Activated CD4-positive, alpha-beta T cell treated with anti-CD3 and anti-CD28 coated beads for 1 hour (primary cell): ENCODE measurements at places on chromosomes 6 and 20.

GRCh38 chr20:54062812-54063280 is 7.5 kb downstream of the BCAS1 start:
- no peak for DNase-seq

DNA sequence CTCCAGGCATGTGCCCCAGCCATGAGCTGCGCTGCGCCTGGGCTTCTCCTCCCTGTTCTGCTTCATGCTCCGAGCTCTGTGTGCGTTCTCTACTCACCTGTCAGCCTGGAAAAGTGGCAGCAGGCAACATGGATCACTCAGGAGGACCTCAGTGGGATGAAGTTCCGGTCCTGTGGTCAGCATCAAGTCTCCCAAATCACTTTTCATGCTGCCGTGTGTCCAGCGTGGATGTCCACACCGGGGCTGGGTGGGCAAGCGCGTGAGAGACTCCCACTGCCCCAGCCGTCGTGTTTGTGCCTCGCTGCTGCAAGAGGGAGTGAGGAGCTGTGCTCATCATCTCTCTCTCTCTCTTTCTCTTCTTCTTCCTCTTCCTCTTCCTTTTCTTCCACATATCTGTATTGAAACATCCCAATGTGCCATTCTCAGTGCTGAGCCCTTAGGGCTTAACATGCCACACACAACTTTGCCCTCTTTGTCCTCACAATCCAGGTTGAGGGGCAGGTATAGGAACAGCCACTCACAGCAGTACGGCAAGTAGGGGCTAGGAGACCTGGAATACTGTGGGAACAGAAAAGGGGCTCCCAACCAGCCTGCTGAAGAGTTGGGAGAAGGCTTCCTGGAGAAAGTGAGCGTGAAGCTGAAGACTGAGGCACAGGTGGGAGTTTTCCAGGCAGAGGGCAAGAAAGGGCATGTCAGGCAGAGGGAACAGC is 3.8 kb upstream of the PDYN start:
- no peak for DNase-seq

DNA sequence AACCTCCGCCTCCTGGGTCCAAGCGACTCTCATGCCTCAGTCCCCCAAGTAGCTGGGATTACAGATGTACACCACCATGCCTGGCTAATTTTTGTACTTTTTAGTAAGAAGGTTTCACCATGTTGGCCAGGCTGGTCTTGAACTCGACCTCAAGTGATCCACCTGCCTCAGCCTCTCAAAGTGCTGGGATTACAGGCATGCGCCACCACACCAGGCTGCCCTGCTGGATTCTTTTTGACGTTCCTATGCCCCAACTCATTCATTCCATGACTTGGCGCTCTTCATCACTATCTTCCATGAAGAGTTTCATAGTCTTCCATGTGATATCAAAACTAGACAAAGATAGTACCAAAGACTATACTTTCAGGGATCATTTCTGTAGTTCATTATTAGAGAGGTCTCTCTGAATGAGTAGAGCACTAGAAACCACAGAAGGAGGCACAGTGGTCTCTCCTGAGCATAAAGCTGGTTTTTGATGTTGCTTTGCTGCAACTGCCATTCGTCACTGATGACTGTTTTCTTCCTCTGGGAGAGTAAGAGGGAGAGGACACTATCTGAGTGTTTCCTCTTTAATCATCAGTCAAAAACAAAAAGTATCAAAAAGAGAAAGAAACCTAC is 23.5 kb downstream of the DNAAF9 start:
- DNase-seq = no peak

DNA sequence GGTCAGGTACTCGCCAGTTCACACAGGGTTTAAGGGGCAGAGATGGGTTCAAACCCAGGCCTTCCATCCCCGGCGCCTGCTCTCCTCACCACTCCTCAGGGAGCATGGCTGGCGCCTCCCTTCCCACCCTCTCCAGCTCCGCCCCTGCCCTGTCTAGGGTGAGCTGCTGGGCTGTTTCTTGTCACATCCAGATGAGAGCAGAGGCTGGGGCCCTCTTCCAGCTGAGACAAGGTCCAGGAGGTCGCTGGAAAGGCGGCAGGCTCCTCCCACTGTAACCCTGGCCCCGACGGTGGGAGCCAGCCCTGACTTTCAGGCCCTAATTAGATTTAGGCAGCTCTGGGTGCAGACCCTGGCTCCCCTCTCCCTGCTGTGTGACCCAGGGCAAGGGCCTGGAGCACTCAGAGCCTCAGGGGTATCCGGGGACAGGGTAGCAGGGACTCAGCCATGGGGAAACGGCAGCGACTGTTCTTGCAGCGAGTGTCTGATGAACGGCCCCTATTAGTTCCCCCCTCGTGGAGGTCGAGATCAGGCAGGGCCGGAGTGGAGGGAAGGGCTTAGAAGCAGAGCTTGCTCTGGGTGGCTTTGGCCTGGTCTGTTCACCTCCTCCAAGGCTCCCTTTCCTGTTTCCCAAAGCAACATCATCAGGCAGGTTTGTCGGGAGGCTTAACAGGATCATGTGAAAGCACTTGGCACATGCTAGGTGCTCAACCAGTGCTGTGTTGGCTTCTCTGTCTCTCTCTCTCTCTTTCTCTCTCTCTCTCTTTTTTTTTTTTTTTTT is 33.4 kb downstream of the SNAI1 start:
- DNase-seq = no peak

DNA sequence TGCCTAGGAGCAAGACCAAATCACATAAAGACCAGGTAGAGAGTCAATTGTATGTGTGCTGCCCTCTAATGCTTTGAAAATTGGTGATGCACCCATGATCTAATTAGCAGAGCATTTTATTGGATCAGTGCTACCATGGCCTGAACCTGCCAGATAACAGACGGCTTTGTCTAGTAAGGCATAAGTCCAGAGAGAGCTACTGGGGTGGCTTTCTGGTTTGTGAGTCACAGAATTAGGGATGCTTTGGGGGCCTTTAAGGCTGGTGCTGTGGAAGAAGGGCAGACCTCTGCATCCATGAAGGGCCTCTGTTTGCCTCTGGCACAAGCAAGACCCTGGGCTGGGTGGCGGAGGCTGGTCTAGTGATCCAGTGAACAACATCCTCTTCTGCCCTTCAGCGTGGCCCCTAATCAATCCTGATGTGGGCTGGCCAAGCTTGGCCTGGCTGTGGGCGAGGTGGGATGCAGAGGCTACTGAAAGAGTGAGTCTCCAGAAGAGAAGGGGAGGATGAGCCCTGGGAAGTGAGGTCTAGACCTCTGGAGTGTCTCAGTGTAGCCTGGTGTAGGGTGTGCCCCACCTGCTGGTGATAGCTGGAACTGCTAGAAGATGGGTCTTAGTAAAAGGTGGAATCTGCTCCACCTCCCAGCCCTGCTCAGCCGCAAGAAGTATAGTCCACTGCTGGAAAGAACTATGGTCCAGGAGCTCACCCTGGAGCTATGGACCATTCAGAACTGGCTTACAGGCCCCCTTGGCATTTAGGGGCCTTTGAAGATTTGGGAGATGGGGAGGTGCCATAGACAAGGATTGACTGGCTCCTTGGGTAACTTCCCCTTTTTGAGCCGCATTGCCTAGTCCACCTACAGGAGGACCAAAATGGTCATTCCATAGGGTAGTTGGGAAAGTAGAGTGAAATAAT is 36.7 kb upstream of the AAR2 start:
- DNase-seq = peak; percentile 56

DNA sequence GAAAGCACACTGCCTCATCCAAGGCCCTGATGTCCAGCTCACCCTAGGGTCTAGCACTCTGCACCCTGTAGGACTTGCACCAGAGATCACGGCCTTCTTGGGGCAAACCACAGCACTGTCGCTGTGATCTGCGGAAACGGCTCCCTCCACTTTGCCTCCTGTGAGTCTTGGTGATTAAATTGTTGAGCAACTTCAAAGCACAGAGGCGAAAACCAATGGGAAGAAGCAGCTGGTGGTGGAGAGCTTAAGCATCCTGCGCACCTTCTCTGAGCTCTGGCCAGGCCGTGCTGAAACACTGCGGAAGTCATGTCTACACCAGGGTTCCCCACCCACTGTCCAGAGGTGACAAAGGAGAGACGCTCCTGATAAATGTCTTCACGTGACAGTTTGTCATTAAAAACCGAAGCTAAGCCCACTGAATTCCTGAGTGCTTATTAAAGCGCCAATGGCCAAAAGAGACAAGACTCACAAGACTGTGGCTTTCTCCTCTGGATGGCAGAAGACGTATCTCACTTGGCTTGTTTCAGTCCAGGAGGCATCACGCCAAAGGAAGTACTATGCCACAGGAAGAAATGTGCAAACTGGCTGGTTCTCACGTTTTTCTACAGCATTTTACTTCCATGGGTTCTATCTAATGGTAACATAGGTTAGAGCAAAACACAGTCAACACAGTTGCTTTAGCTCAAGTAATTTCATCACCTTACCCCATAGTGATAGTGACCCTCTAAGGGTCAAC is 3.1 kb downstream of the RAMACL start:
- no peak for DNase-seq

DNA sequence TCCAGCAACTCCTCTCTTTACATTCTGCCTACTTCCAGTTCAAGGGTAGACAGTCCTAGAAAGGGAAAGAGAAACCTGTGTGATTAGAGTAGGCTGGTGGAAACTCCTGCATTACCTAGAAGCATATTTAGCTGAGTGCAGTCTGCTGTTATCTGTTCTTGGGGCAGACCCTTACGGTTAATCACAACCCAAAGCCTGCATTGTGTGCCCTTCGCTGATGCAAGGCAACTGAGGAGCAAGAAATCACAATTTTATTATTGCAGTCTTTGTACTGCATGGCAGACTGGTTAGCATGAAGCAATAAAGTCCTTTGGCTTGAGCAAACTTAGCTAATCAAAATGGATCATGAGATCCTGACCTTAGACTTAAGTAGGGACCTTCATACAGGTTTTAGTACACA is 1.5 kb upstream of the GOPC start:
- no peak for DNase-seq

DNA sequence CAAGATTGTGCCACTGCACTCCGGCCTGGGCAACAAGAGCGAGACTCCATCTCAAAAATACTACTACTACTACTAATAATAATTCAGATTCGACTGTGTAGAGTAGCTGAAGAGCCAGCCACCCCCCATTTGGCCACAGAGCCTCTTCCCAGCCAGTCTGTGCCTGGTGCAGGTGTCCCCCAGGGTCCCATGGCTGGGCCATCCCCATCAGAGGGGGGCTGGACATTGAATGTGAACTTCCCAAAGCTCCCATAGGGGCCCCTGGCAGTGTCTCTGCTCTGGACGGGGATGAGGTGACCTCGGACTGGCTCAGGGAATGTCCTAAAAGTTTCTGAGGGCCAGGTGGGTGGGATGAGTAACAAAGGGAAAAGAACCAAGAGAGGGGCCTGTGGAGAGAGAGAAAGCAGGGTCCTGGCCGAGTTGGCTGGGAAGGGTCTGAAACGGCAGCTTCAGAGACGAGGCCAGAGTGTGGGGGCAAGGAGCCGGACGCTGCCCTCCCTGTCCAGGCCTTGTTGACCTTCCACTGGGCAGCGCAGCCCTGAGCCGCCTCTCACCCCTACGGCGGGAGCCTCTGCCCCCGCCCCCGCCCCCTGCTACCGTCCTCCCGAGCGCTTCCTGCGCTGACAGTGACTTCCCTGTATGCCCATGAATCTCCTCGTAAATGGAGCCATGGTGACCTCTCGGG is 24.9 kb upstream of the PCMTD2 start:
- no peak for DNase-seq

GRCh38 chr6:157638779-157639178 is 184.3 kb upstream of the SNX9 start:
- DNase-seq = no peak

DNA sequence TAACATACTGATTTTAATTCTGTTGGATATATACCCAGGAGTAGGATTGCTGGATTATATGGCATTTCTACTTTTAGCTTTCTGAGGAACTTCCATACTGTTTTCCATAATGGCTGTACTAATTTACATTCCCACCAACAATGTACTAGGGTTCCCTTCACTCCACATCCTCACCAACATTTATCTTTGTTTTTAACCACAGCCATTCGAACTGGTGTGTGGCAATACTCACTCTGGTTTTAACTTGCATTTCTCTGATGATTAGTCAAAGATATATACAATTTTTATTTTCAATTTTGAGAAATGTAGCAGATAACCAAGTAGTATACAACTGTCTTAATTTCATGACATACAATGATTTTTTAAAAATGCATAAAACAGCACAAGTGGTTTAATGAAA is 30.3 kb upstream of the ADGRG6 start:
- no peak for DNase-seq

DNA sequence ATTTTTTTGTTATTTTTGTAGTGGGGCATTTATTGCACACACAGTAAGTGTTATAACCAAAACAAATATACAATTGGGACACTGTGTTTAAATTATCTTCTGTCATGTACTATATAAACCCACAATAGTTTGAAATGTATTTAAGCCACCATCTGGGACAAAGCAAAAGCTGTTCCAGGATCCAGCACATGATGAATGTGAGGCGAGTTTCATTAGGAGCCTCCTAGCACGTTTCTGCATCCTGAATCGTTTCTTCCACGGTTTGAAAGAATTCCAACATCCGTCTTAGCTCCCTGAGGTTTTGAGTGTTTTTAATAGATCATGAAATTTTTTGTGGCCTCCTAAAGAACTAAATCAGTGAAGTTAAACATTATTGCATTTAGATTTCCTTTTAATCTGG is 65.8 kb downstream of the EYA4 start:
- DNase-seq = no peak

GRCh38 chr6:147684906-147685305 is 176.4 kb downstream of the SAMD5 start:
- DNase-seq = no peak

DNA sequence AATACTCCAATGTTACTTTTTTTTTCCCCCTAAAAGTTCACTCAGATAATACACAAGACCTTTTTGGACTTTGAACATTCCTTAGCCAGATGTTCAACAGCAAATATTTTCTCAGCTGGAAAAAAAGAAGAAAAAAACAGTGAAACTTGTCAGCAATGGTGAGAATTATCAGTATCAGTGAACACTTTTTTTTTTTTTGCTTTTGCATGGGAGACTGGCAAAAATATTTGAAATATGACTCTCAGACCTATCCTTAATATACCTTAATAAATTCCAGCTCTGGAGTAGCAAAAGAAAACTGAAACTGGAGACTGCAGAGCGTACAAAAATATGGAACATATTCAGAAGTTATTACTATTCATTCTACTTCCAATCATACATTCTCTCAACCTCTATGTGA is 92.3 kb downstream of the RFPL4B start:
- no peak for DNase-seq

DNA sequence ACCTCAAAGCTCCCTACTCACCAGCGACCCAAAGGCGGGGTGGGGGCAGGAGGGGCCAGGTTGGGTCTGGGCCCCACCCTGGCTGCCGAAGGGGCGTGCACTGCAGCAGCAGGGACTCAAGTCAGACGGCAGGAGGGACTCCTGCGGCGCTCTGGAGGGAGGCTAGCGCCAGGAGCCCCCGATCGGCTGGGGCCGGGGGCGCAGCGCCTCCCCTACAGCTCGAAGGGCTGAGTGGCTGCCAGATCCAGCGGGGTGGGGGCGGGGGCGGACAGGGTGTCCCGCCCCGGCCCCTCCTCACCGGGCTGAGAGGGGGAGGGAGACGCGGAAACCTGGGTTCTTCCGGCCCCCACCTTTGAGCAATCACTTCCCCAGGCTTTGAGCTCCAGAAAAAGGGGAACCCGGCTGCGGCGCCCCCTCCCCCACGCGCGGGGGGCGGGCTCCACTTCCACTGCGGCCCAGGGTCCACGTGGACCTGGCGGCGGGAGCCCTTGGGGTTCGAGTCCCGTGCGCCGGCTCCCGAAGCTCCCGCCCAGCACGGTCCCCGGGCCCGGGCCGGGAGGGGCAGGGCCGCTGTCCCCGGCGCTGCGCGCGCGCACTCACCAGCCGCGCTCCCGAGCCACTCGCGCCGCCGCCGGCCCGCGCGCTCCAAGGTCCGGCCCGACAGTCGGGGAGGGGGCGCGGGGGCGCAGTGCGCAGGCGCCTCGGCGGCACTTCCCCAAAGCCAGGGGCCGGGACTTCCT is at the start of gene RGS19:
TSS of gene RGS19 (minus strand) at position 246 of the 740 bp plus-strand sequence. CDS start 2,632 bp downstream, outside the sequence.
- DNase-seq = peak; percentile 47
